Activated CD4-positive, alpha-beta T cell treated with anti-CD3 and anti-CD28 coated beads, Interleukin-2, amount 10 ng/mL, durations not matched to agents 24 days and 14 days (primary cell): ENCODE measurements at places on chromosomes 3 and 15. TPM values are rescaled to one million over a fixed set of nuclear protein-coding genes. Genes with fewer than 3 reads are reported as not detected.
A peak's percentile ranks its signal among the peaks of the same experiment; 100 is the strongest.

GRCh38 chr3:174101244-174101643, 703.7 kb downstream of the NLGN1 start:
- H3K4me3 ChIP-seq = no peak overlapping the region
- no peaks in the 10 kb centered on the region for H3K27me3 ChIP-seq
- no peaks in the 10 kb centered on the region for H3K4me1 ChIP-seq
- H3K27ac ChIP-seq = no peak overlapping the region

DNA sequence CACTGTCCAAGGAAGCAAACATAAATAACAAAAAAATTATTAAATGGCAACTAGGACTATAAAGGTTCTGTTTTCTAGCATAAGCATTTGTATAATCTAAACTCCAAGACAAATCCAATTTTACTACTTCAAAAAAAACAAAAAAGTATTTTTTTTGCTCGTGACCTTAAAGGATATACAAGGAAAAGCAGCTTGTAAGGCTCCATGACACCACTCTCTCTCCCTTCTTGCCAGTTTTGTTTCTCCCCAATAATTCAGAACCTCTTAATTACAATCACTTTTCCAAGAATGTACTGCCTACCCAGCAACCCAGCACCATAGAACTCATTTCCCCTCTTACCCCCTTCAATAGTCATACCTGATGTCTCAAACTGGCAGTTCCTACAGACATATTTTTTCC, 496.2 kb downstream of the GRM7 start:
- DNase-seq = no peak
- H3K4me1 ChIP-seq = no peaks in the 10 kb centered on the region
- no peak overlapping the region for H3K27ac ChIP-seq
- H3K27me3 ChIP-seq = no peaks in the 10 kb centered on the region
- H3K36me3 ChIP-seq = no peaks in the 10 kb centered on the region

GRCh38 chr15:79897701-79898113, 893 bp upstream of the MTHFS start:
- DNase-seq = peak; percentile 72
- H3K4me3 ChIP-seq = peak overlapping the region; percentile 98
- peak overlapping the region; percentile 95 for H3K27ac ChIP-seq
- H3K27me3 ChIP-seq = no peaks in the 10 kb centered on the region
- H3K4me1 ChIP-seq = peaks cover 45% of the 10 kb centered on the region
- H3K36me3 ChIP-seq = peaks cover 29% of the 10 kb centered on the region

- no peaks in the 10 kb centered on the region for H3K36me3 ChIP-seq
- no peak overlapping the region for H3K27ac ChIP-seq
- H3K4me3 ChIP-seq = no peak overlapping the region
Observed at GRCh38 chr3:62027241-62027640, 346.1 kb downstream of the FEZF2 start.

- H3K36me3 ChIP-seq = peaks cover 30% of the 10 kb centered on the region
- H3K27ac ChIP-seq = peak overlapping the region; percentile 99
- no peaks in the 10 kb centered on the region for H3K27me3 ChIP-seq
- H3K4me1 ChIP-seq = peaks cover 49% of the 10 kb centered on the region
- DNase-seq = peak; percentile 63
Observed at GRCh38 chr3:129440618-129441190, 680 bp downstream of the IFT122 start.

DNA sequence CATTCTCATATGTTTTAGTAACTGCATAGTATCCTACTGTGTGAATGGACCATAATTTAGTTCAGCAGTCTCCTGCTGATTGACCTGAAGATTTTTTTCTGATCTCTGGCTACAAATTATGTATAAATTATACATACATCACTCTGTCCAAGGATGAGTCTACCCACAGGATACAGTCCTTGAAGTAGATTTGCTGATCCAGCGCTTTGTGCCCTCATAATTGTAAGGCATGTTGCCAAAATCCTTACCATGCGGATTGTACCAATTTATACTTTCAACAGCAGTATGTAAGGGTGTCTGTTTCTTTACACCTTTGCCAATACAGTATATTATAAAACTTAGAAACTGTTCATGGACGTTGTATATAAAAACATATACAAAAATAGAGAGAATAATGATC, 46.5 kb downstream of the ACAA1 start:
- no peaks in the 10 kb centered on the region for H3K36me3 ChIP-seq
- no peak for DNase-seq
- H3K4me1 ChIP-seq = no peaks in the 10 kb centered on the region
- H3K27ac ChIP-seq = no peak overlapping the region

- H3K4me1 ChIP-seq = peaks cover 35% of the 10 kb centered on the region
- H3K36me3 ChIP-seq = peaks cover 21% of the 10 kb centered on the region
- H3K4me3 ChIP-seq = no peak overlapping the region
- no peak overlapping the region for H3K27ac ChIP-seq
- DNase-seq = no peak
- H3K27me3 ChIP-seq = no peaks in the 10 kb centered on the region
Observed at GRCh38 chr3:15286022-15286421, 46.4 kb downstream of the SH3BP5 start.

GRCh38 chr3:7734456-7734855, 767.2 kb upstream of the LMCD1 start:
- no peak overlapping the region for H3K27ac ChIP-seq
- H3K27me3 ChIP-seq = no peaks in the 10 kb centered on the region
- H3K4me3 ChIP-seq = no peak overlapping the region
- no peak for DNase-seq
- H3K36me3 ChIP-seq = no peaks in the 10 kb centered on the region

- DNase-seq = no peak
- H3K27me3 ChIP-seq = no peaks in the 10 kb centered on the region
- no peaks in the 10 kb centered on the region for H3K36me3 ChIP-seq
- H3K4me1 ChIP-seq = no peaks in the 10 kb centered on the region
Observed at GRCh38 chr3:117277816-117278215, 568.2 kb downstream of the TUSC7 start.

DNA sequence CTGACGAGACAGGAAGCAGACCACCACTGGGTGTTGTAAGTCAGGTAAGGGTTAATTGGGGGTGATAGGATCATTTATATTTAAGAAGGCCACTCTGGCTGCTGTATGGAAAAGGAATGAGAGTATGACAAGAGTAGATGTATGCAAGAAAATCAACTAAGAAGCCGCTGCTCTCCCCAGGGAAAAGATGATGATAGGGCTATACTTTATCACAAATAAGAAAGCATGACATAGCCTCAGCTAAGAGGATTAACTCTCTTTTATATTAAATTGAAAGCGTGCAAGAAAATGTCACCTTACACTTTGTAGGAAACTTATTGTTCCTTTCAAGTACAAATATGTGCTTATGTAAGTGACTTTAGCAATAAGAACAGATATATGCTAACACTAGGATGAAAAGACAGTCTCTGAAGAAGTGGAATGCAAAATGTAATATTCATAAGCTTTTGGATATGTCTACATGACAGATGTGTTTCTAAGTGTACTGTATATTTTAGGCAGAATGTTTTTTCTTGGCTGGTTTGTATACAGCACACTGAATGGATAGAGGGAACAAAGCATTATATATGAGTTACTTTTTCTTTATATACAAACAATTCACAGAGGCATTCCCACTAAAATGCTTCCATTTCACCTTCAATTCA, 8.7 kb upstream of the NDUFB4 start:
- H3K27ac ChIP-seq = no peak overlapping the region
- no peak overlapping the region for H3K4me3 ChIP-seq
- peaks cover 27% of the 10 kb centered on the region for H3K27me3 ChIP-seq
- no peak for DNase-seq
- no peaks in the 10 kb centered on the region for H3K36me3 ChIP-seq

DNA sequence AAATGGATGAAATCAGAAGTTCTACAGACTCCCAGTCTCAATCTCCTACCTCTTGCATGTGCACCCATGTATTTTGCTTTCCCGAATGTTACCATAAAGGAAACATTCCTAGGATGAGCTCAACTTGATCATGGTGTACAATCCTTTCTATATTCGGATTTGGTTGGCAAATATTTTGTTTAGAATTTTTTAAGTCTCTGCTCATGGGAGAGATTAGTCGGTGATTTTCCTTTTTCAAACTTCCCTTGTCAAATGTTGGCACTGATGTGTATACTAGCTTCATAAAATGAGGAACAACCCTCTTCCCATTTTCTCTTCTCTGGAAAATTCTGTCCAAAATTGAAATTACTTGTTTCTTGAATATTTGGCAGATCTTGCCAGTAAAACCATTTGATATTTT, 317.6 kb upstream of the RASGRP1 start:
- peaks cover 11% of the 10 kb centered on the region for H3K27me3 ChIP-seq
- H3K27ac ChIP-seq = no peak overlapping the region
- no peak overlapping the region for H3K4me3 ChIP-seq

DNA sequence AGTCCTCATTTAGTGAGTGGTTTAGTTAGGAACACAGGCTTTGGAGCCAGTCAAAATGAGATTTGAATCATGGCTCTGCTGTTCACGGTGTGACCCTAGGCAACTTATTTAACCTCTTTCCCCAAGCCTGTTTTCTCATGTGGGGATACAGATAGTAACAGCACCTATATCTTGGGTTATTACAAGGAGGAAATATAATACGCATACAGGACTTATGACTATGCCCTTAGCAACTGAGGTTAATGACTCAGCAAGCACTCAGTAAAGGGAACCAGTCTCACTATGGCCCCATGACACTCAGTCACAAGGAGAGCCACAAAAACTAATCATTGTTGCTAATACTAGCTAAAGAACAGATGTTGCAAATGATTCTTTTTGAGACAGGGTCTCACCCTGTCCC, 45.9 kb downstream of the SUMF1 start:
- peaks cover 23% of the 10 kb centered on the region for H3K4me1 ChIP-seq
- DNase-seq = no peak
- no peak overlapping the region for H3K4me3 ChIP-seq
- no peaks in the 10 kb centered on the region for H3K27me3 ChIP-seq

GRCh38 chr3:105353485-105354161, 13.1 kb upstream of the ALCAM start:
- peak overlapping the region; percentile 58 for H3K4me3 ChIP-seq
- H3K27ac ChIP-seq = no peak overlapping the region
- H3K4me1 ChIP-seq = peaks cover 9% of the 10 kb centered on the region
- H3K36me3 ChIP-seq = no peaks in the 10 kb centered on the region
- DNase-seq = no peak

DNA sequence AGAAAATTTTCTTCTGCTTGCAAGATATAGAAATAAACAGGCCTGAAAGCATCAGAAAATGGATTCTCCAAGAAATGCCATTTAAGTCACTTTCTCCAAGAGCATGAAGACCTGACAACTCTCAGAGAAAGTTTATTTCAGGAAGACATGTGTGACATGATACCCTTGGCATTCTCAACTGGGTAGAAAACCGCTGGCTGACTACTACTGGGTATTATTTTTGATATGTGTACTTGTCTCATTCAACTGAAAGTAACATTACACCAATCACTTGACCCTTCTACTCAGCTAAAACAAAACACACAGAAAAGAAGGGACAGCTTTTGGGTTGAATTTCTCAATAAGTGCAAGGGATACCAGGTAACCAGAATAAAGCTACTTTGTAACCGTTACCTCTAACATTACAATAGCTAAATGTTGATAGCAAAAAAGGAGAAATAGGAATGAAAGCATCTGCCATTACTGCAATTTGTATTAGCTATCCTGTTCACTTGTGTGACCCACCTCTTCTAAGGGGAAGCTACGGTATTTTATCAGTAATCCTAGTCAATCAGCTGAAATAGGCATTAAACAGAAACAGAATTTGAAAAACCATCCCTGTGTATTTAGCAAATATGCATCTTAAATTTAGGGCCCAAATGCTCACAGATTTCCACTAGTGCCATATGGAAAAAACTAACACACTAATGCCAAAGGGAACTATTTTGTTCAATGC, 7.3 kb downstream of the TRA2B start:
- H3K27me3 ChIP-seq = no peaks in the 10 kb centered on the region
- peak overlapping the region; percentile 98 for H3K4me3 ChIP-seq

DNA sequence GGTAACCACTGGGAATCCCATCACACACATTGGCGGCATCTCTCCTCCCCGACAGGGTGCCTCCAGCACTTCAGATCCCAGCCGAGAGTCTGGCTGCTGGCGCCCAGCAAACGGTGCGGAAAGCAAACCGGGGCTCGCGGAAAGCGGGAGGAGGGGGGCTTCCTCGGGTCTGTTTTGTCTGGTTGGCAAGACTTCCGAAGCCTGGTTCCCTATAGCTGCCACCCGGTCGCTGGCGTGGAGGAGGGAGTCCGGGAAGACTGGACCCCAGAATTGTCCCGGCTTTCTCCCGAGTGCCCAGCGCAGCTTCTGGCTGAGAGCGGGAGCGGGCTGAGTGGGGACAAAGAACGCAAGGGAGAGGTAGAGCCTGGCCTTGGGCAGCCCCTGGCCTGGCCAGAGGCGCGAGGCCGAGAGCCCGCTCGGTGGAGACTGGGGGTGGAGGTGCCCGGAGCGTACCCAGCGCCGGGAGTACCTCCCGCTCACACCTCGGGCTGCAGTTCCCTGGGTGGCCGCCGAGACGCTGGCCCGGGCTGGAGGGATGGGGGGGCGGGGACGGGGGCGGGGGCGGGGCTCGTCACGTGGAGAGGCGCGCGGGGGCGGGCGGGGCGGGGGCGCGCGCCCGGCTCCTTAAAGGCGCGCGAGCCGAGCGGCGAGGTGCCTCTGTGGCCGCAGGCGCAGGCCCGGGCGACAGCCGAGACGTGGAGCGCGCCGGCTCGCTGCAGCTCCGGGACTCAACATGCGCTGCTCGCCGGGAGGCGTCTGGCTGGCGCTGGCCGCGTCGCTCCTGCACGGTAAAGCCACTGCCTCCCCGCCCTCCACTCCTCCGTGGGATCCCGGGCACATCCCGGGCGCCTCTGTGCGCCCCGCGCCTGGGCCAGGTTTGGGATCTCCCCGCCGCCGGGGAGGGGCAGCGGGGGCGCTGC, at the start of gene CHRNA7:
Gene CHRNA7 (plus strand): TSS at position 654 of the 920 bp plus-strand sequence. CDS start 80 bp downstream, at position 734.
- peak within 1 kb of the TSS; percentile 4 for H3K4me3 ChIP-seq
- DNase-seq = peak; percentile 61
- peaks cover 65% of the 10 kb centered on the region for H3K27me3 ChIP-seq
- peaks cover 2% of the 10 kb centered on the region for H3K4me1 ChIP-seq

DNA sequence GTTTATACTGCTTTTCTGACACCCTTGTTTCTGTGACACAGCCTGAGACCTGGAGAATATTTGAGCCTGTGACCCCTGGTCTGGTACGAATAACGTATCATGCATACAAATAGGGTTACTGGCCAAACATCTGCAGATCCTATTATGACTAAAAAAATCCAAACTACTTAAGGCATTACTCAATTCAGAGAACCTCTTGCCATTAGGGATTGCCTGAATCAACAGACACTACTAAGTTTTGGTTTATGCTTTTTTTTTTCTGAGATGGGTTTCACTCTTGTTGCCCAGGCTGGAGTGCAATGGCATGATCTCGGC, 35.4 kb downstream of the OSBPL10 start:
- no peak overlapping the region for H3K4me3 ChIP-seq
- peaks cover 2% of the 10 kb centered on the region for H3K4me1 ChIP-seq
- peaks cover 3% of the 10 kb centered on the region for H3K27me3 ChIP-seq
- no peak for DNase-seq
- H3K36me3 ChIP-seq = no peaks in the 10 kb centered on the region
- no peak overlapping the region for H3K27ac ChIP-seq

GRCh38 chr3:31785734-31786133, 195.3 kb downstream of the OSBPL10 start:
- no peak for DNase-seq
- no peaks in the 10 kb centered on the region for H3K4me1 ChIP-seq

GRCh38 chr3:115692887-115693524, 69.7 kb downstream of the GAP43 start:
- no peaks in the 10 kb centered on the region for H3K36me3 ChIP-seq
- H3K4me1 ChIP-seq = no peaks in the 10 kb centered on the region
- no peak overlapping the region for H3K4me3 ChIP-seq
- DNase-seq = peak; percentile 88

The RTP3 gene
- not detected in 2 replicates for total RNA-seq

The EPHA6 gene
- not detected in 2 replicates for total RNA-seq

The TAGLN3 gene
- total RNA-seq = 0.33 and 0.44 TPM in 2 replicates

The CISH gene
- 359 and 361 TPM in 2 replicates for total RNA-seq

The SCAMP2 gene
- 89.4 and 94.8 TPM in 2 replicates for total RNA-seq

The GNL3 gene
- total RNA-seq = 254 and 267 TPM in 2 replicates

The CTXN2 gene
- 0.07 TPM in 1 of 2 replicates, not detected in the other for total RNA-seq

The CCK gene
- total RNA-seq = not detected in 2 replicates

The GPR160 gene
- 3.4 and 3.6 TPM in 2 replicates for total RNA-seq

The UNC13C gene
- not detected in 2 replicates for total RNA-seq

The TMEM108 gene
- not detected in 2 replicates for total RNA-seq

The IL16 gene
- total RNA-seq = 93.2 and 97.2 TPM in 2 replicates
